ENCODE measurements at places on chromosomes 4 and X.

GRCh38 chr4:1208266-1208961 lies 36.0 kb upstream of the SPON2 start:
- no peak for DNase-seq

GRCh38 chrX:104105330-104106262 lies 6.7 kb upstream of the ZCCHC18 start:
- DNase-seq = no peak

DNA sequence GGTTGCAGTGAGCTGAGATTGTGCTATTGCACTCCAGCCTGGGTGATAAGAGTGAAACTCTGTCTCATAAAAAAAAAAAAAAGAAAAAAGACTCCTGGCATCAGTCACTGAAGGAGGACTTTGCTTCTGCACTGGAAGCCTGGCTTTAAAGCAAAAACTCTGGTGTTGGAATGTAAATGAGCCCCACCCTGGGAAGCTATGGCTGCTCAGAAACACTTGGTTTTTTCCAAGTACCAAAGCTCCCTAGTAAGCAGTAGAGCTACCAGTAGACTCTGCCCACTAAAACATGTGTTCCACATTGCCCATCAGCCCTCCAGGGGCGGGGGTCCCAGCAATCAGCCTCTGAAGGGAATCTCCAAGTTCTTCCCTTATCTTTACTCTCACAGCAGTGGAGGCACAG lies 154.4 kb downstream of the SHROOM3 start:
- peak; percentile 65 for DNase-seq

- DNase-seq = peak; percentile 16
Measured at GRCh38 chr4:38665551-38666411, 1.8 kb downstream of the KLF3 start.

DNA sequence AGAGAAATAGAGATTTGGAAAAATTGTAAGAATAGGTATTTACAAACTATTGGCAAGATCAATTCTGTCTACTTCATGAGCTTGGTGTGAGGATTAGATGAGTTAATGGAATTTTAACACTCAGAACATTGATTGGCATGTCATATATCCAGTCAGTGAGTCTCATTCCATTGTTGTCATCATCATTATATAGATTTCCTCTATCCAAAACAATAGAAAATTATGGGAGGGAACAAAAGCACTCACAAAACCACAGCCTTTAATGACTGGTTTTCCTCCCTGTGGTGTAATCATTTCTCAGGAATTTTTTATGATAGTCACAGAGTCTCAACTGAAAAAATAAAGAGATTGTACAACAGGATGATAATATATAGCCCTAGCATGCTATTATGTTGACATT lies 21.1 kb downstream of the KLHL5 start:
- peak; percentile 22 for DNase-seq

- DNase-seq = no peak
Measured at GRCh38 chr4:40350627-40351227, 15.6 kb downstream of the CHRNA9 start.

GRCh38 chrX:32483534-32484136 lies 727.7 kb downstream of the DMD start:
- DNase-seq = no peak

DNA sequence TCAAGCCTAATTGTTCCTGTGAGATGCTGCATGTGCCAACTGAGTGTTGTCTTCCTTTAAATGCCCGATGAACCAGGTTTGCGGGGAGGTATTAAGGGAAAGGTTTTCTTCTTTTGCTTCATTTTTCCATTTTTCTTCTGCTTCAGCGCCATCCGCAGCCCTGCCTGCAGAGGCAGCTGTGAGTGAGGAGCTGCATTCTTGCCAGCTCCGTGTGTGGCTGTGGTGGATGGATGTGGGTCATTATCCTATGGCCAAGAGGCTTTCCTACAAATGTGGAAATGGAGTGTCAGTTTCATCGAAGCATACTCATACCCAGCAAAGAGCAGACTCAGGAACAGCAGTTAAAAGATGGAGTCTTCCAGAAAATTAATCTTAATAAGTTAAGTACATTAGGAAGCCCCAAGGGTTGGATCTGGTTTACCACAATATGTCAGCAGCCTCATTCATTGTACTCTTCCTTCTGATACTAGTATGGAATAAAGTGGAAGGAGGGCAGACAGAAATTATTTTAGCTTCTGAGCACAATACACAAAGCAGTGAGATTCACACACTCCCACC lies 37.6 kb downstream of the TNIP3 start:
- DNase-seq = no peak

DNA sequence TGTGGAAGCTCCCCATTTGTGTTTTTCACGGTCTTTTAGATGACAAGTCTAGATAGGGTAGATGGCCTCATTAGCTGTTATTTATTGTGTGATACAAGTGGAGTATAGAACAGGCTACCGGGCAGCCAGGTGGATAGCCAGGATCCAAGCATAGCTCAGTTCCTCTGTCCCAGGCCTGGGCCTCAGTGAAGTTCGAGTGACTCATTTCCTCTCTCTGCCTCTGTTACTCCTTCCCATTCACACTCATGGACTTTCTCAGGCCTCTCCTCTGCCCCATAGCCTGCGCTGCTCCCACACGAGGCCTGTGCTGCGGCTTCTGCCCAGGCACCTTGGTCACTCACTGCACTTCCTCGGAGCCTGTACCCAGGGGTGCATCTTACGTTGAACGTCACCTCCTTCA lies 54.5 kb downstream of the TENM3 start:
- peak; percentile 19 for DNase-seq

DNA sequence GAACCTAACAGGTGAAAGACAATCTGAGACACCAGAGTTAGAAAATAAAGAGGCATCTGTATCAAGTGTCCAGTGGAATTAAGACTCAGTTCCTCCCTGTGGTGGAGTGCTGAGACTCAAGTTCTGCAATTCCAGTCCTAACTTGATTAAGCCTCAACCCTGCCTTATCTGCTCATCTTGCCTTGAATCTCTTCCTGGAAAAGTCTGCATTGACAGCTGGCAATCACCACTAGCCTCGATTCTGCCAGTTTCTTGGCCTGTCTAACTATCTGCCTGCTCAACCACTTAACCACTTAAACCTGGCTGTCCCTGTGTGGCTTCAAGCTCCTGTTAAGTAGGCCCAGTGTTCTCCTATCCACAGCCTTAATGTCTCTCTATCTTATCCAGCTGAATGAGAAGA lies 22.4 kb upstream of the NEIL3 start:
- no peak for DNase-seq

- no peak for DNase-seq
Measured at GRCh38 chrX:66756717-66757116, 117.8 kb upstream of the EDA2R start.

GRCh38 chr4:15805583-15806517 lies 27.7 kb downstream of the CD38 start:
- peak; percentile 73 for DNase-seq

DNA sequence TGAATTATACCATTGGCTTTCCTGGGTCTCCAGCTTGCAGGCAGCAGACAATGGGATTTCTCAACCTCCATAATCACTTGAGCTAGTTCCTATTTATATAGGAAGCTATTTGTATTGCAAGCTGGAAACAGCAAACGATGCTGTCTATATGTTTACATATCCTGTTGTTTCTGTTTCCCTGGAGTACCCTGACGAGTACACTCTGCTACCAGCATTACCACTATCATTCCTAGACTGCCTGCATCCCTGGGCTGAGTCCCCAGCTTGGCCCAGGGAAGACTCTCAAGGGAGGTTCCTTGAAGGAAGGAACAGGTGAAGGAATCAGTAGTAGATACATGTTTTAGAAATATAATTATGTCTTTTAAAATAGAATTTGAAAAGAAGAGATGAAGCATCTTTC lies 81.4 kb downstream of the EVC2 start:
- no peak for DNase-seq

DNA sequence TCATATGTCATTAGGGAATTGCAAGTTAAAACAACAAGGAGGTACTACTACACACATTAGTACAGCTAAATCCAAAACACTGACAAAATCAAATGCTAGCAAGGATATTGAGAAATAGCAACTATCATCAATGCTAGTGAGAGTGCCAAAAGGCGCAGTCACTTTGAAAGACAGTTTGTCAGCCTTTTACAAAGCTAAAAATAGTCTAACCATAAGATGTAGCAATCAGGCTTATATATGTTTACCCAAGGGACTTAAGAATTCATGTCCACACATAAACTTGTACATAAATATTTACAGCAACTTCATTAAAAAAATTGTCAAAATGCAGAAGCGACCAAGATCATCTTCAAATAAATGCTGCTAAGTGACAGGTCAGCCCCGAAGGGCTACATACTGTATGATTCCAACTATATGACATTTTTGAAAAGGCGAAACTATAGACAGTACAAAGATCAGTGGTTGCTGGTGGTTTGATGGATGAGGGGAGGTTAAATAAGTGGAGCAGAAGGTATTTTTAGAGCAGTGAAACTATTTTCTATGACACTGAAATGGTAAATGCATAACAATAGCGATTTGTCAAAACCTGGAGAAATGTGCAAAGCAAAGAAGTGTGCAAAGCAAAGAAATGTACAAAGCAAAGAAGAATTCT lies 704.8 kb downstream of the ARAP2 start:
- no peak for DNase-seq

GRCh38 chr4:86386817-86387415 lies 27.1 kb upstream of the MAPK10 start:
- no peak for DNase-seq

GRCh38 chrX:23365541-23365940 lies 30.9 kb downstream of the PTCHD1 start:
- DNase-seq = no peak

- peak; percentile 49 for DNase-seq
Measured at GRCh38 chrX:70172221-70172620, 5.1 kb upstream of the DGAT2L6 start.

DNA sequence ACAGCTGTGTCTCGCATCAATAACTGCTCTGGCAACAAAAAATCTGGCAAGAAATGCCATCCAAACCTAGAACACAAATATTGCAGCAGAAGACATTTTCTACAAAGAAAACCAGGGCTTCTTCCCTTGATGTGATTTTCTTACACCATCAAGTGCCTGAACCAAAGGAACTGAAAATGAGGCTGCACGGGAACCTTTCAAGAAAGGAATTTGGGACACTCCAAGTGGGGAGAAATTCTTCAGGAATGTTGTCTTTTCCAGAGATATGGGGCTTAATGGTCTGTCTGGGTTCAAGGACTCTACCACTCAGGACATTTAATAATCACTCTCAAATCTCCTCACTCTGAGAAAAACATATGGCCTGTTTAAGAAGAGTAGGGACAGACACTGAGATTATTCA lies 57.6 kb downstream of the PRDM5 start:
- DNase-seq = no peak

DNA sequence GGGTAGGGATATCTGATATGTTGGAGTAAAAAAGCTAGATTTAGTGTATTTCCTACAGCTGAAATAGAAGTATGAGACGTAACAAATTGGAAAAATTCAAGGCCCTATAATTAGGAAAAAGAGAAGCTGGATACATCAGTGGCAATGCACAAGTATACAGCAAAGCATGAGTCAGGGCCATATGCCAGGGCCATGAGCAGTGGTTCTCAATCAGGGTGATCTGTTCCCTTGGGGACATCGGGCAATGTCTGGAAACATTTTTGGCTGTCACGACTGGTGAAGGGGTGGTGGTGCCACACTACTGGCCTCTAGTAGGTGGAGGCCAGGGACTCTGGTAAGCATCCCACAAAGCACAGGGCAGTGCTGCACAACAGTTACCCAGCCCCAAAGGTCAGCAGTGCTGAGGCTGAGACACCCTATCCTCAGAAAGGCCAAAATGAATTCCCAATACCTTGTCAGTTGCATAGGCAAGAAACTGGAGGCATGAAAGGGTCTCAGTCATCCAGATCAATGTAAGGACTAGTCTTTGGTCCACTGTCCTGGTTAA lies 36.8 kb upstream of the NAP1L5 start:
- no peak for DNase-seq

GRCh38 chr4:187479511-187479910 lies 516.1 kb upstream of the ZFP42 start:
- no peak for DNase-seq

GRCh38 chrX:139106069-139106468 lies 394.6 kb upstream of the FGF13 start:
- peak; percentile 29 for DNase-seq

GRCh38 chrX:147877726-147878125 lies 34.0 kb upstream of the FMR1 start:
- no peak for DNase-seq

GRCh38 chr4:180521181-180521580 lies 1722.0 kb upstream of the TENM3 start:
- DNase-seq = no peak

- peak; percentile 93 for DNase-seq
Measured at GRCh38 chr4:8391972-8392371, 48.6 kb downstream of the ACOX3 start.

DNA sequence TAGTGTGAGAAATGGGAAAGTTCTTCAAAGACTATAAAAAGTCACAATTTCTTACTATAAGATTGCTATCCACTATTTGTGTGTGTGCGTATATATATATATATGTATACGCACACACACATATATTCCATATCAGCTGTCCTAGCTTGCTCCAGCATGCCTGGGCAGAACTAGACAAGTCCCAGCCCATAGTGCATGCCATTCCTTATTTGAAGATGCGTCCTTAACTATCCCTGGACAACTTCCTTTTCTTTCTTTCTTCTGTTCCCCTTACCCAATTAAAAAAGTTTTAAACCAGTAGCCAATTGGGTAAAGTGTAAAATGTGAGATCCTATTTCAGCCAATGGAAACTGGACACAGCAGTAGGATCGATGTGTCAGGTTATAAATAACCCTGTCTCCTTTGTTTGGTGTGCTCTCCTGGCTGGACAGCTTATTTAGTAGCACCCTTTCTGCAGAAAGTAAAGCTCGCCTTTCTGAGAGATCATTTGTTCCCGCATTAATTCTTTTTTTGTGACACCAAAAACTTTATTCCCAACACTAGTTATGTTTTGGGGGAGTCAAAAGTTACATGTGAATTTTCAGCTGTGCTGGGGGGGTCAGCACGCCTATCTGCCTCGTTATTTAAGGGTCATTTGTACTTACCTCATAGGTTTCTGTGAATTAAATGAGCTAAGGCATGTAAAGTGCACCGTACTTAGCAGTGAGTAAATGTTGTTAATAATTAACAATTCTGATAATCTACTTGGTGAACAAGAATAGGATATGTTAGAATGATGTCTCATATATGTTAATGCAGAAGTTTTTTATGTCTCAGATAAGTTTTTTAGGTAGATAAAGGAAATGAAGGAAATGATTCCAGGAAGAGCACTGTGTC lies 40.9 kb downstream of the KDM6A start:
- DNase-seq = no peak

DNA sequence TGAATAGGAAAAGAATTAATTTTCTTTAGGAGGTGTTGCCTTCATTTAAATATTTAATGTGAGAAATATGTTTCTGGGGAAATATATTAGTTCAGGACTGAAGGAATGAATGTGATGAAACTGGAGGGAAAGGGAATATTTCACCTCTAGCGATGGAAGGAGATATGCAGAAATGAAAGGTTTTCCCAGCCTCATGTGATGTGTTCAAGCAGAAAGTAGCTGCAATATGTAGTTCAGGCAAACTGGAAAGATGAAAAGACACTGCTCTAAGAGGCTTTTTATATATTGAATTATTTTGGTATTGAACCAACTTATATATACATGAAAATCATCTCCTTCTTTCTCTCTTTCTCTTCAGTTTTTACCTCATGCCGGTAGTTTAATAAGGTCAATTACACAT lies 3.4 kb downstream of the GRID2 start:
- DNase-seq = no peak

Measured in foreskin fibroblast (primary cell).